ENCODE measurements at places on chromosomes 7 and 10.
A peak's percentile ranks its signal among the peaks of the same experiment; 100 is the strongest.

- DNase-seq: no peak
Measured at GRCh38 chr10:117294039-117294645, 53.2 kb downstream of the SLC18A2 start.

- no peak for DNase-seq
Measured at GRCh38 chr7:107933386-107934013, 42.5 kb downstream of the DLD start.

DNA sequence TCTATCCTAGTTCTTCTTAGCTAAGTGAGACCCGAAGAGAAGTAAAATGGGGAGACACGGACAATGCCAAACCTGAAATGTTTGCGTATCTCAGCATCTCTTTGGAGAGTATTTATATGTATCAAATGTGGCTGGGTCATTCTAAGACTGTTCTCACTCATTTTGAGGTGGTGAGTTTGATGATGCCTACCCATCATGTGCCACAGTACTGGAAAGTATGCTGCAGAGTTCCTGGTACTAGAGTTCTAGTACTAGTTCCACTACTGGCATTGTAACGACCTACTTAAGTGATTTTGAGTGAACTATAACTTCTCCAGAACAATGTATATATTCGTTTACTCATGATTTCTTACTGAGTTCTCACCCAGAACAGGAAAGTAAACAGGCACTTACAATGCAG is 41.9 kb downstream of the ARMC3 start:
- DNase-seq: no peak

DNA sequence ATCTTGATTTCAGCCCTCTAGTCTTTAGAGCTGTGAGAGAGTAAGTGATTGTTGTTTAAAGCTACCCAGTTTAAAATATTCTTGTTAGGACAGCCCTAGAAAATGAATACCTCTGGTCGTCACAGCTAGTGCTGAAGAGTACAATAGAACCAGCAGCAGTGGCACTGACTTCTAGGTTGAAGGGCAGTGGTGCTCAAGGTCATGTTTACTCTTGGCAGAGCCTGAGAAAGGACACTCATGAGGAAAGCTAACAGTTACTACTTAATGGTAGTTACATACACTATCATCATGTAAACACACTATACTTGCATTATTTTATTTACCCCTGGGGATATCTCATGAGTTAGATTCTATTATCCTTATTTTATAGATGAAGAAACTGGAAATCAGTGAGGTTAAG is 323.0 kb downstream of the SH2D4B start:
- DNase-seq: no peak

DNA sequence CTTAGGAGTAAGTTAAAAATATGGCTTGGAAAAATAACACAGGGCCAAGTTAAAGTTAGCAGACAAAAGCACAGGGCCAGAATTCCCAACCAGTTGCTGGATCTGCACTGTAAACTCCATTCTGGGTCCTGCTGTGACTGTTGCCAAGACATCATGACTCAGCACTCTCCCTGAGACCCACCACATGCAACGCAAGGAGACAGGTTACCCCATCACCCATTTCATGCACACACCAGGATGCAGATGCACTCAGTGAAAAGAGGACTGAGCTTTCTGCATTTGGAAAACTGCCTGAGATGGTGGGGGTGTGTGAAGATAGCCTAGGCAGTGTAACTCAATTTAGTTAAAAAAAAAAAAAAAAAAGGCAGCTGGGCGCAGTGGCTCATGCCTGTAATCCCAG is 97.6 kb upstream of the ZNF438 start:
- DNase-seq: no peak

DNA sequence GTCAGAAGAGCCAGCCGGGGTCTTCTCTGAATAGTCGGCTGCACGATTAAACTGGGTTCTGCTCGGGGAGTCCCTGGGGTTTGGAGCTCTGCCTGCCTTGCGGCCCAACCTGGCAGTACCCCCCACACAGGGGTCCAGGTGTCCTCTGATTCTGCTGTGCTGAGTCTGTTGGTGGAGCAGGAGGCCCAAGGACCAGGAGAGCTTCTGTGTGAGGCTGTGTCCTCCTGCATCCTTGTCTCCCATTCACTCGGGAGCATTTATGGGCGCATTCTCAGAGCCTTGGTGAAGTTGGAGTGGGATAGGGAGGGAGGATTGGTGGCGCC is 14.2 kb downstream of the INPP5A start:
- no peak for DNase-seq

GRCh38 chr7:6271060-6271658 is 1.3 kb downstream of the CYTH3 start:
- DNase-seq: peak; percentile 73

DNA sequence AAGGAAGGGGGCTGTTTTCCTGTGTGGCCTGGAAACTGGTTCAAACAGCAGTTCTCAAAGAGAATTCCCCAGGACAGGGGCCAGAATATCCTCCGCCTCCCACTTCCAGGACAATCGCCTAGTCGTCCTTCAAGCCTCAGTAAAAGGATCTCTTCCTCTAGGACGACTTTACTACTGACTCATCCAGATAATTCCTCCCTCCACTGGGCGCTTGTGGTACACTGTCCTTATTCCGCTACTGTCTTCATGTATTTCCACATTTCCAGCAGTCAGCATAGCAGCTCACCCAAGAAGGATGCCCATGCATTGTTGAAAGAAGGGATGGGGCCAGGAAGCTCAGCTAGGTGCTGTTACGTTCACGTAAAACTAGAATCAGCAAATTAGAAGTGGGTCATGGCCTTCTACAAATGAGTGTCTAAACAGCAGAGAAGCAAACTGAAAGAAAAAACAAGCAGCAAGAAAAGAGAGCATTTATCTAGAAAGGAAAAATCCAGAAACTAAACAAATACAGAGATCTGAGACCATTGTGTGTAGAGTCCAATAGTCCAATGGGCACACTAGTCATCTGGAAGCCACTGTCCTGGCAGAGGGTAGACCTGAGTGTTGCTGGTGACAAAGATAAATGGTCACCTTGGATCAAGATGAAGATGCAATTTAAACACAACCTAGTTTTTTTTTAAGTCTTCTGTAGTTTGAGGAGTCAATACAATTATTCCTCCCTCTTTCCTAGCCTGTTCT is 26.3 kb downstream of the CLRN3 start:
- DNase-seq: no peak

GRCh38 chr10:33963729-33964128 is 629.3 kb upstream of the NRP1 start:
- no peak for DNase-seq

GRCh38 chr7:11473220-11473619 is 358.8 kb downstream of the THSD7A start:
- no peak for DNase-seq

- no peak for DNase-seq
Measured at GRCh38 chr7:22654831-22655230, 72.2 kb upstream of the IL6 start.

Measured in SW 1271 (cell line).